Adipocyte (in vitro differentiated cells): ENCODE measurements at places on chromosomes 2 and 18.

DNA sequence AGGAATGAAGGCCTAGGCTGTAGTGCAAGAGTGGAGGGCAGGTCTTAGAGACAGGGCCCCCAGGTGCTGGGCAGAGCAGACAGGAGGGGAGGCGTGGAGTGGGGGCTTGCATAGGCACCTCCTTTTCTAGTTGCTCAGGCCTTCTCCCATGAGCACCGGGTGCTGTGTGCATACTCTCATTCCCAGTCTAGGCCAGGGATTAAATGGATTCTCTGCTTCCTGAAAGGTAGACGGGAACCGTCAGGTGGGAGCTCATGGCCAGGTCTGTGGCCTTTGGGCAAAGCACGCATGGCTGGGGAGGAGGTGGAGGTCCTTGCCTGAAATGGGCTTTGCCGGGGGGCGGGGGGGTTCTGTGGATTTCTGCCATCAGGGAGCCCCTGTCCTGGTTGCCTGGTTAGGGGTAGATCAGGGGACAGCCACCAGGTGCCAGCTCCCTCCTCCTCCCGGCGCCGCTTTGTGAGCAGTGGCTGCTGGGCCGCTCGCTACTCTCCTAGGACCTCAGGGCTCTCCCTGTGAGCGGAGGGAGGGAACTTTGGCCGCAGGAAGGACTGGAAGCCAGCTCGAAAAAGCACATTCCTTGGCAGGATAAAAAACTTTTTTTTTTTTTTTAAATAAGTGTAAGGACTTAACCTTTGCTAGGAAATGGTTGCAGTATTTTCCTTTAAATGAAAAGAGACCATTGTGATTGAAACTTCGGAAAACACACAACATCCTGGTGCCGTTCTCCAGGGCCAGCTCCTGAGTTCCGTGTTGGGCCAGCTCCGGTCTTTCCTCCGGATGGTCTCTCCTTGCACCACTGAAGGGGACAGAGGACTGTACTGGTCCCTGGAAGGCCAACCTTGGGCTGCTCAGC is 82.8 kb upstream of the HAAO start:
- DNase-seq, result no peak

DNA sequence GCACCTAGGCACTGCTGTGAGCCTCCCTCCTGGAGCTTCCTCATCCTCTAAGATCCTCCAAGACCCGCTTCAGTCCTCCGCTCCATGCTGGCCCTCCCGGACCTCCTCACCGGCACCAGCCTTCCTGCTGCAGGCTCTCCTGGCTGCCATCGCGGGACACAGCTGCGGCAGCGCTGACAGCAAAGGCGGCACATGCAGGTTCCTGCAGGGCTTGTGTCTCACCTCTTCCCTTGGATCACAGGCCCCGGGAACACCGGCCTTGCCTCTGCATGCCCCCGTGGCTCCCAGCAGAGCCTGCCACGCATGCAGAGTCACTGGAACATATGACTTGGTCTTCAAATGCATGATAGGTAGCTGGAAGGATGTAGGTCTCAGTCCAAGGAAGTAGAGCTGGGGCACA is 67.2 kb downstream of the PTGR3 start:
- DNase-seq, result no peak

- peak; percentile 56 for DNase-seq
Observed at GRCh38 chr2:230713331-230714135, 891 bp downstream of the CAB39 start.

- no peak for DNase-seq
Observed at GRCh38 chr18:31486165-31486564, 11.8 kb upstream of the DSG2 start.

DNA sequence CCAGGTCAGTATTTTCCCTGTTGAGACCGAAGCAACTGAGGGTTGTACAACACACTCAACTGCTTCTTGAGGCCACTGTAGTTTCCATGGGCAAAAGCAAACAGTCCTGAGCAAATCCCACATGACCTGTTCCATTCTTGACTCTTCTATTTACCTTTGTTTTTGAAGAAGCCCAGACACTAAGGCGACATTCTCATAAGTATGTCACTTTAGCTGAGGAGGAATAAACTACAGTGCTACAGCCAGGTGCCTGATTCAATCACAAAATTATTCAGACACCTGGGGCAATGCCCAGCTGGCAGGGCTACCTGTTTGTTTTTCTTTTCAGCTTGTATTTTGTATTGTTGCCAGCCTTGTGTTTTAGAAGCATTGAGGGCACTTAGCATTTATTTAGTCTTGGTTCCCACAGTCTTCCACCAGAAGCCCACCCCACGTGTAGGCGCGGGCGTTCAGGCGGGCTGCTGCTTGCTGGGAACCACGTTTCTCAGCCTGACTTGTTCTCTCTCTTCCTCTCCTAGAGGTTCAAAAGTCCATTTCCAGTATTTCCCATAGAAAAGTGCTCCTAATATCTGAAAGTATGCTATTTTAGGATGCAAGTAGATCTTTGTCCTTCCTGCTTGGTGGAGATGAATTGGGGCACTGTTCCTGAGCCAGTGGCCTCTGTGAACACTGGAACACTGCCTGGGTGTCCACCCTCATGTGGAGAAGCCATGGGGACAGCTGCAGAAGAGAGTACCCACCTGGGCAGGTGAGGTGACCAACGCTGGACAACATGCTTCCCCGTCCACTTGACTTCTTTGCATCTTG is 99.0 kb upstream of the COPS8 start:
- DNase-seq, result no peak

DNA sequence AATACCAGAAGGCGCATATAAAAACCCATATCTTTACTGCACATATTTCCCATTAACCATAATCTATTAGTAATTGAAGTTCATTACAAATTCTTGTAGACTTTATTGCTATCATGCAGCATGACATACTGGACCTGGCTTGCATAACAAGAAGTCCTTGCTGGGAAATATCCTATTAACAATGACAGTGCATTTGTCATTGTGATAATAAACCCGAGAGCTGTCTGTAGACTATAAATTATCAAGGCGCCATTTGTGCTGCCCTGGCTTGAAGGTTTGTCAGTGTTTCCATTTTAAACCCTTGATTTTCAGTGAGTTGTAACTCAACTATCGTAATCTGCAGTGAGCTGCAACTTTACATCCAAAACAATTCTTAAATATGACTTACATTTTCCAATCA is 59.0 kb downstream of the HNMT start:
- no peak for DNase-seq

DNA sequence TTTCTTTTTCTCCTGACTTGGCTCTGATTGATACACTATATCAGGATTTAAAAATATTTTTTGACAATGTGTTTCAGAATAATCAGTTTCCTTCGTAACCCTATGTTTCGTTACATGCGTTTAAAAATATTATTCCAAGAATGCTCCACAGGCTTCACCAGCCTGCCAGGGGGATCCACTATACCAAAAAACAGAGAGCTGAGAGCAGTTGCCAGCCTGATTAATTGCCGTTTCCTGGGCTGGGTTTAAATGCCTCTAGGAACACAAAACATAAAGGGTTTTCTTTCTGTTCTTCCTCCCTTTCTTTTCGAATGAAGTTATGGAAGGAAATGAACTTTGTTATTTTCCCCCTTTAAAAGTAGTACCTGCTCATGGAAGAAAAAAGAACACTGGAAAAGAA is 47.9 kb downstream of the LRRFIP1 start:
- DNase-seq, result no peak

DNA sequence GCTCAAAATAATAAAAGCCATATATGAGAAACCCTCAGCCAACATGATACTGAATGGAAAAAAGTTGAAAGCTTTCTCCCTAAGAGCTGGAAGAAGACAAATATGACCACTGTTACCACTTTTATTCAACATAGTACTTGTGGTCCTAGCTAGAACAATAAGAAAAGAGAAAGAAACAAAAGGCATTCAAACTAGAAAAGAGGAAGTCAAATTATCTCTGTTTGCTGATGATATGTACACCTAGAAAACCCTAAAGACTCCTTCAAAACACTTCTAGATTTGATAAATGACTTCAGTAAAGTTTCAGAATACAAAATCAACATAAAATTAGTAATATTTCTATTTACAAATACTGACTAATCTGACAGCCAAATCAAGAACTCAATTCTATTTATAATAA is 328.8 kb upstream of the GCFC2 start:
- DNase-seq, result no peak

- DNase-seq, result no peak
Observed at GRCh38 chr18:78637442-78638402, 341.9 kb upstream of the SALL3 start.

GRCh38 chr18:74402806-74403433 is 54.2 kb downstream of the DIPK1C start:
- no peak for DNase-seq

DNA sequence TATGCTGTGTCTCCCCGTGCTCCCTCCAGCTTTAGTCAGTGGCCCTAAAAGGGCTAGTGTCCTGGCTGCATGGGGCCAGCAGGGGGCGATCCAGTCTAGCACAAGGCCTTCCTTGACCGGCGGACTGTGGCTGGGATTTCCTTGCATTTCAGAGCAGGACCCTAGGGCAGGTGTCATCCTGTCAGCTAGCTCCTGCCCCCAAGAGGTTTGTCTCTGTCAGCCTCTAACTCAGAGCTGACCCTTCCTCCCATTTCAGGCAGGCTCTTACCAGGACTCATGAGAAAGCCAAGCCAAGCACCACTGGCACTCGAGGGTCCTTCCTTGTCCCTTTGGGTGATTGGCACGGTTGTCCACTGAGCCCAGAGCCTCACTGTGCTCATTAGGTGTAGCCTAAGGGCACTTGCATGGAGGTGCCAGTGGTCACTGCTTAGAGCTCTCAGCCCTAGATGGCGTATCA is 140.3 kb downstream of the RPIA start:
- DNase-seq, result peak; percentile 4

DNA sequence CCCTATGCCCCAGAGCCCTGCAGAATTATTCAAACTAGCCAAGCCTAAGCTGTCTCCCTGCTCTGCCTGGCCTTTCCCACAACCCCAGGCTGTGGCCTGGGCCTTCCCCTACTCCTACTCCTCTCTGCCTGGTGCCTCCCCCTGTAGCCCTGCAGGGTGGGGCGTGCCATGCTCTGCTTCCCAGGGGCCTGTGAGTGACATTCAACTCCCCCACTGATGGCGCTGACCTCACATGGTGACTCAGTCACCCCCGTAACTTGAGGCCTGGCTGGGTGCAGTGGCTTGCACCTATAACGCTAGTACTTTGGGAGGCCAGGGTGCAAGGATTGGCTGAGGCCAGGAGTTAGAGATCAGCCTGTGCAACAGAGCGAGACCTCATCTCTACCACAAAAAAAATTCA is 60.6 kb downstream of the KIF1A start:
- no peak for DNase-seq

GRCh38 chr2:237573721-237574415 is 7.5 kb downstream of the PRLH start:
- no peak for DNase-seq

DNA sequence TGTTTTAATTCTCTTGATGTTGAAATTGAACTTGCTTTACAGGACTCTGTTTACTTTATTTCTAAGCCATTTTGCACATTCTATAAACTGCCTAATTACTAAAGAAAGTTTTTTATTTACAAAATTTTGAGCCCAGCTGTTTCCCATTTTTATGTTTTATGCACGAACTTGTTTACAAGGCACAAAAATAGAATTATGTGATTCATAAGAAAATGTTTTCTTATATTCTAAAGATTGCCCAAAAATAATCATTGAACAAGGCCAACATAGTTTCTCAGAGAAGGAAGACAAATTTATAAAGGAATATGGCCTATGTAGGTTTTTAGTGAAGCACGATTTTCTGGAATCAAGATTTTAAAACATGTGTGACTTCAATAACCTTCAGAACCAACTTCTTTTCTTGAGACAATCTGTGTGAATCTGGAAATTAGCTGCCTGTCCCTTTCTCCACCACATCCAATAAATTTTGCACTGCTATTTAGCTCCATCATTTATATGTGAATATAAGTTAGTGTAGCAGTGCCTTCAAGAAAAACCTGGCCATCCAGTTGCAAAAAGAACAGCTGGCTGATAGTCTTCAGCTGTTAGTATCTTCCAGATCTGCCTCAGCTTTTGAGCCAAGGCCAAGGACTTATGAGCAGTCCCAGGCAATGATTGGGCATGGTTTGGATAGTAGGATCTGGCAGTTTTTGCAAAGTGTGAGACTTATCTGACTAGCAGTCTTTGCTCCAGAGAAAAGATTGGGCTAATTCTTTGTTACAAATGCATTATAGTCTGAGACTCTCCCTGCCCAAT is 253.2 kb upstream of the COL3A1 start:
- DNase-seq, result peak; percentile 30

GRCh38 chr2:165149439-165149838 is 54.4 kb downstream of the SCN3A start:
- no peak for DNase-seq

- DNase-seq, result peak; percentile 90
Observed at GRCh38 chr2:46364797-46365457, 67.7 kb downstream of the EPAS1 start.

DNA sequence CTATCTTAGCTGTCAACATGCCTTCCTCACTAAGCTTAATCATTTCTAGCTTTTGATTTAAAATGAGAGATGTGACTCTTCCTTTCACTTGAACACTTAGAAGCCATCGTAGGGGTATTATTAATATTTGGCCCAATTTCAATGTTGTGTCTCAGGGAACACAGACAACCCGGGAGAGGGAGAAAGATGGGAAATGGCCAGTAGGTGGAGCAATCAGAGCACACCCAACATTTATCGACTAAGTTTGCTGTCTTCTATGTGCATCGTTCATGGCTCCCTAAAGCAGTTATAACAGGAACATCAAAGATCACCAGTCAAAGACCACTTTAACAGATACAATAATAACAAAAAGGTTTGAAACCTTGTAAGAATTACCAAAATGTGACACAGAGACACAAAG is 110.2 kb downstream of the OLA1 start:
- DNase-seq, result no peak

- DNase-seq, result no peak
Observed at GRCh38 chr2:60498127-60498815, 55.2 kb downstream of the BCL11A start.

DNA sequence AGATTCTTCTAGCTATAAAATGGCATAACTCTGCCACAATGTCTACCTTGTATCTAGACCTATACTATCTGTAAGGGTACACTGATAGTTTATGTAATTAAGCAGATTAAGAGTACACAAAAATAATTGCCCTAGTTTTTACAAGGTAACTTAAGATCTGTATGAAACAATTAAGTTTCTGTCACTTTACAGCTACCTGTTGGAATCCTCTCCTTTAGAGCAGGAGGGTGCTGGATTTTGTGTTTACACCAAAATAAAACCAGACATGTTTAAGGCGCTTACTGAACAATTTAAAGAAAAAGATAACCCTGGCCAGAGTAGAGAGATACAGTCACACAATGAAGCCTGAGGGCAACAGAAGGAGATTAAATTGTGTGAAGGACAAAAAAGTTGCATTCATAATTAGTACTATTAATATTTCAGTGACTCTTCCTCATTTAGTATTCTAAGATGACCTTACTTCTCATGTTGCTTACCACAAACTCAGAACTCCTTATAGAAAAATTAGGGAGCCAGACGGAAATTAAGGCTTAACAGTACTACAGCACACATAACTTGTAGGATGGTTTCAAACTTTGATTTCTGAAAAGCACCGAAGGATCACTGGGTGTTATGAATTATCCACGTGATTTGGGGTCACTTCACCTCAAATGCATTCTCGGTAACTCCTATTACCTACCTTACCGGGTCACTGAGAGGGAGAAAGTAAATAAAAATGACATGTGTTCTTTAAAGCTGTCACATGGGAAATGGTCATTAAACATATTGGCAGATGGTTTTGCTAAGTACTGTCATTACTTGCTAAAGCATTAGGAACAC is 1.0 kb downstream of the DARS1 start:
- DNase-seq, result no peak
